ENCODE measurements at places on chromosomes 1 and 21.
A peak's percentile ranks its signal among the peaks of the same experiment; 100 is the strongest.

DNA sequence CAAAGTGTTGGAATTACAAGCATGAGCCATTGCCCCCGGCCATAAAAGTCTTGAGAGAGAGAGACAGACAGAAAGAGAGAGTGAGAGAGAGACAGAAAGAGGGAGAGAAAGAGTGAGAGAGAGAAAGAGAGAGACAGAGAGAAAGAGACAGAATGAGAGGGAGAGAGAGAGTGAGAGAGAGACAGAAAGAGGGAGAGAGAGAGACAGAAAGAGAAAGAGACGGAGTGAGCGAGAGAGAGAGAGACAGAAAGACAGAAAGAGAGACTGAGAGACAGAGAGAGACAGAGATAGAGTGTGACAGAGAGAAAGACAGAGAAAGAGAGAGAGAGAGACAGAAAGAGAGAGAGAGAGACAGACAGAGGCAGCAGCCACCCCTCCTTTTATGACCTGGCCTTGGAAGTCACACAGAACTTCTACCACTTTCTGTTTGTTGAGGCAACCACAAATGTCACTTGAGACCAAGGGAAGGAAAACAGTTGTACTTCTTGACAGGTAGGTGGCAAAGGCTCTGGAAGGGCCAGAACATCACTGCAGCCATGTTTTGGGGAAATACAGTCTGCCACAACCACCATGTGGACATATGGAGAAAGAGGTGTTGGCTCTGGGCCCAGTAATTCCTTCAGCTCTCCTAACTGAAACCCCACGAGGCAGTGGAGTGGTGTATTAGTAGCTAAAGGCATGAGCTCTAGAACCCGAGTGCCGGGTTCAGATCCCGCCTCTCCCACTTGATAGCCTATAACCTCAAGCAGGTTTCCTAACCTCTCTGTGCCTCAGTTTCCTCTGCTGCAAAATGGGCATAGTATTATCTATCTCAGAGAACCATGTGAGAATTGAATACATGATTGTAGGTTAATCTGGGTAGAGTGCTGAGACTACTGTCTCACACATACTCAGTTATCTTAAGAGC is 50.6 kb downstream of the TNFRSF8 start:
- DNase-seq = no peak

GRCh38 chr1:80989455-80989854 is 811.3 kb upstream of the ADGRL2 start:
- no peak for DNase-seq

GRCh38 chr1:14929547-14930246 is 223.8 kb upstream of the TMEM51 start:
- DNase-seq = no peak

DNA sequence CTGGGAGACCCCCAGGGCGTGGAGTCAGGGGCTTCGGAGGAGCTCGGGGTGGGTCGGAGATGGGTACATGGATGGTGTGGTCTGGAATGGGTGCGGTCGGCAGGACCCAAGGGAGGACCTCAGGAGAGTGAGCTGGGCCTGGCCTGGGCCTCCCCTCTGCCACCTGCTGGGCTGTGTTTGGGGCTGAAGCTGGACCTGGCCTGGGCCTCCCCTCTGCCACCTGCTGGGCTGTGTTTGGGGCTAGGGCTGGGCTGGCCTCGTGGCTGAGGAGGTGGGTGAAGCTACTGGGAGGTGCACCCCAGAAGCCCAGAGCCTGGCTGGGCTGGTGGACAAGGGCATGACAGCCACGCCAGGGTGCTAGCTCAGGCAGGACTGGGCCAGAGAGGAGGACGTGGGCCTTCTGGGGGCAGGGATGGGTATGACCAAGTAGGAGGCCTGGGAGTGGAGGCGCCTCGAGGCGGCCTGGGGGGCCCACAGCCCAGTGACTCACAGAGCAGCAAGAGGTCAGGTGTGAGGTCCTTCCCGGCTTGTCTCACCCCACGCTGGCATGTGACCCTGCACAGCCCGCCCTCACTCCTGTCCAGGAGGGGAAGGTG is 14.5 kb downstream of the SAMD11 start:
- DNase-seq = no peak

DNA sequence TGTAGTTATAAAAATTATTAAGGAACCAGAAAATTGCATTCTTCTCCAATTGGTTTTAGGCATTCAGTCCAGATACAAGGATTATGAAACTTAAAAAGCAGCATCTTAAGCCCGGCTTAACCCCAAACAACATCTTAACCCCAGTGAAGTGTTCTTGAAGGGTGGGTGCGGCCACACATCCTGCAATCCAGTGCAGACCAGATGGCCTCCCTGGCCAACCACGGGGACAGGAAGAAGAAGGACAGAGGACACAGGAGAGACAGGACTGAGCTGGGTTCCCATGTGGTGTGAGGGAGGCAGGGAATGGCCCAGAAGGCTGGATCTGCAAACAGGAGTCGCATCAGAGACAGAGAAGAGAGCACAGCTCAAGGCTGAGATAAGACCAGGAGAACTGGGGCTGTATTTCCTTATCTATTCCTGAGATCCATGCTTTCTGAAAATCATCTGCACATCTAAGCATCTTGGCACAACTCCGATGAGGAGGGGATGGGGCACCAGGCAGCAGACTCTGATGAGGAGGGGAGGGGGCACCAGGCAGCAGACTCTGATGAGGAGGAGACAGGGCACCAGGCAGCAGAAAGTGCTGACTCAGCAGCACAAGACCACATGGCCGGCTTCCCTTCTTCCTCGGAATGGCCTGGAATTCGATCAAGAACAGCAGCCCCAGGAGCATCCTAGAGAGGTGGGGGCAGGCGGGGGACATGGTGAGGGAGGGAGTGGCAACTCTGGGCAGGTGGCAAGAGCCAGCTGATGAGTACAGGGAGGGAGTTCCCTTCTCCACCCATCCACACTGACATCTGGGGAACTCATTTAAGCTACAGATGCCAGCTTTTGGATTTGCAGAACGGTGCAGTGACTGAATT is 26.6 kb downstream of the ABCG1 start:
- DNase-seq = no peak

DNA sequence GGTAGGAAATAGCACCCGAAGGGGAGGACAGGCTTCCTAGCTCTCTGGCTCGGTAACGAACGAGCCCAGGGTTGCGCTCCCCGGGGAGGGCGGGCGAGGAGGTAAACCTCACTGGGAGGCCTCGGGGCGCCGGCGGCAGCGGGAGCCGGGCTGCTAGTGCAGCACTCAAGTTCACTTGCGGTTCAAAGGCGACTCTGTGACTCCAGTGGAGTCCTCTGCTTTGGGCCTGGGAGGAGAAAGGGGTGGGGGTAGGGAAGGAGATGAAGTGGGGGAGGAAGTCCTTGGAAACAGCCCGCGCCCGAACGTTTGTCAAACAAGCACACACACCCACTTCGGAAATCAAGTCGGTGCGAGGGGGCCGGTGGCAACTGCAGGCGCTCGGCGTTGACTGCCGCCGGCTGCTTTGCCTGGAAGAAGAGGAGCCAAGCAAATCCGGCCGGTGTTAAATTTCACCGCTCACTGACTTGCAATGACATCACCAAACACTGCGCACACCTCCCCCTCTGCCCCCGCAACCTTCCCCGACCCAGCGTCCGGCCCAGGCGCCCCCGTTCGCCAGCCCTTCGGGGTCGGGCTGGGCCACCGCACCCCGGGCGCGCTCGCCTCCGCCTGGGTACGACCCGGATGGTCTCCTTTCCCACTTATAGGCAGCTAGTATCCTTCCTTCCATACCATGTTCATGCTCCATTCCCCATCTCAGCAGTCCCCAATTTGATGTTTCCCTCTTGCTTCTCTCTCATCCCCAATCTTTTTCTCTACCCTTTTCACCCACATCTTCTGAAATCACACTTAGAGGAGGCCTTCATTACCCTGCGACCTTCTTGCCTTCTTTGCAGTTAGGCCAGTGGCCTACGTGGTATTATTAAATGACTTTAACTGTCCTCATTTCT is at the start of gene COL24A1:
TSS of gene COL24A1 (minus strand) at position 207 of the 890 bp plus-strand sequence. CDS start 376 bp downstream, outside the sequence.
- peak; percentile 76 for DNase-seq

DNA sequence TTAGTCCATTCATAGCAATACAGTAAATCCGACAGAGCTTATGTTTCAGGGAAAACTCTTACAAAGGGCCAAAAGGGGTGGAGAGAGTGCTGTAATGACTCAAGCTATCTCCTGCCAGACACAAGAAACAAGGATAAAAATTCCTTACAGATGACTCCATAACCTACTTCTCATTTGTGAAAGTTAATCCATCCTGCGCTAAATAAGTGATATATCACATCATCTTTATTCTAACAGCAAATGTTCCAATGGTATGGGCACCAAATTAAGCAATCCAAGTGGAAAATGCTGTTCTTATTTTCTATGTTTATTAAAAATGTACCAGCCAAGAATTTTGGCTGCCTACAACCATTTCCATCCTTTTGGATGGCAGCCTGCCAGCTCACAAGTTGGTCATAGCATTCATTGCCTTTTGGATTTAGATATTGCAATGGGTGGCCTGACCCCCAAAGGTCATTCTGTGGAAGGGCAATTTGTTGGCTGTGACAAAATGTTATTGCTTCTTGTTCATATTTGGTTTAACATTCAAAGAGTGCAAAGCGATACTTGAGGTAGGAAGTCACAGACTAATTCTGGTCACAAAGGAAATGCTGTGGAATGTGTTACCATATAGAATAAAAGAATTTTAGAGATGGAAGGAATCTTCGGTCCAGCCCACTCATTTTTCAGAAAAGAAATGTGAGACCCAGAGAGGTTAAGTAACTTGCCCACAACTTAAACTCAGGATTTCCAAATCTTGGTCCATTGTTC is 2.8 kb upstream of the ENAH start:
- DNase-seq = no peak

DNA sequence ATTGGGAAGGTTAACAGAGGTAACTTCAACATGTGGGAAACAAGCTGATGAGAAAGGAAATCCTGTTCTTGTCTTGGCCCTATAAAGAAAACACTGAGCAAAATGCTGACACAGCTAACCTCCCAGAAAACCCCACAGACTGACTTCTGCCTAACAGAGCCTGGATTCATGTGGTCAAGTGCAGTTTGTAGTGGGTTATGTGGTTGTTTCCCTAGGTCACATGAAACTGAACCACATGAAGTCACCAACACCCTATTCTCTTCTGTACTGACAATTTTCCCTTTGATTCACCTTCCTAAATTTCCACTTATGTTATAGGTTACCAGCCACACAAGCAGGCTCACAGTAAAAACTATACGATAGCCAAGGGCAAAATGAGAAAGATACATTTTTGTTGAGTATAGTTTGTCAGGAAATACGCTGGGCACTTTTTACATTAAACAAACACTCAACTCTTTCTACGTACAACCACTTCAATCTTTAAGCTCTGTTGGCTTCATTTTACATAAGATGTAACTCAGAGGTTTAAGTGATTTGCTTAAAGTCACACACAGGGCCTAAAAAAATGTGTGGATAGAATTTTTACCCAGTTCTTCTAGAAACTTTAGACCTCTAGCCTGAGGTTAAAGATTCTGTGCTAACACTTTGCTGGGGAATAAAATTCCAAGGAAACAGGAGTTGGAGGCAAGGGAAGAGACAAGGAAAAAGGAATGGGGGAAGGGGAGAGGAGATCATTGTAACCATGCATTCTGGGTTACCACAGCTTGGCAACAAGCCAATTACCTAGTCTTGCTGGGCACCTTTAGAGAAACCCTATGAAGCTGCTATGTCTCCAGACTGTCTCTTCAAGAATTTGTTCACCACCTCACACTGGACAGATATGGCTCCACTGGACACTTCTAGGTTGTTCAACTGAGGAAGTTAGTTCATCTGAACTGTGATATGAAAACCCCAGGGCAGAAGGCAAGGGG is 601.6 kb upstream of the USP24 start:
- no peak for DNase-seq

DNA sequence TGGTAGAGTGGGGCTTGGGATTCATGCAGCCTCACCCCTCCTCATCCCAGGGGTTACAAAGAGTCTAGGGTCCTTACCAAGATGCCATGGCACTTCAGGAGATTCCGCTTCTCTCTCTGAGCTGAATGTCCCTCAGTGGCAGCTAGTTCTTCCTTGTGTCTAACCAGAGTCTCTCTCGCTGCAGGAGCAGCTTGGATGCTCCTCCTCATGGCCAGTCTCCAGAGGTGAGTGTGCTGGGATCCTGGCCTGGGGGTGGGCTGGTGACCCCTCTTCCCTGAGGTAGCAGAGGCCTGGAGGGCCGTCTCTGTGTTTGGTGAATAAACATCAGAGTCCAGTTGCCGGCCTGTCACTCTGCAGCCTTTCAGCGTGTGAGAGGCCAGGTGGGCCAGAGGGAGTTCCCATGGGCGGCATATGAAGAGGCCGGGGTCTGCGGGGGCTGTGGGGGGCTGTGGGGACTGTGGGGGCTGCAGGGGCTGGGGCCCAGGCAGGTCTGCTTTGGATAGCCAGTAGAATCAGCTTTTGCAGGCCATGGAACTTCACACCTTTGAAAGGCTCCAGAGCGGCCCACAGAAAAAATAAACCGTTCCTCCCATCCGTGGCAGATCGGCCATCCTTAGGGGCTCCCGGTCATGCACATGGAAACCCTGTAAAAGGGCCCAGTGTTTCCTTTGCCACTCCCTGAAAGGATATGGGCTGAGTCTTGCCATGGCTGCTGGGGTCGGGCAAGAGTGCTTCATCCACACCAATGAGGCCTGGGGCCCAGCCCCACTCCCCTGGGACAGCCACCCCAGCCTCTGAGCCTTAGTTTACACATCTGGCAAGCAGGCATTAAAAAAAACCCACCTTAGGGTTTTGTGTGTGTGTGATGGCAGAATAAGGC is 256.4 kb downstream of the FOXD2 start:
- no peak for DNase-seq

- no peak for DNase-seq
These were observed 205.3 kb downstream of the DAB1 start for GRCh38 chr1:57218487-57219079.

DNA sequence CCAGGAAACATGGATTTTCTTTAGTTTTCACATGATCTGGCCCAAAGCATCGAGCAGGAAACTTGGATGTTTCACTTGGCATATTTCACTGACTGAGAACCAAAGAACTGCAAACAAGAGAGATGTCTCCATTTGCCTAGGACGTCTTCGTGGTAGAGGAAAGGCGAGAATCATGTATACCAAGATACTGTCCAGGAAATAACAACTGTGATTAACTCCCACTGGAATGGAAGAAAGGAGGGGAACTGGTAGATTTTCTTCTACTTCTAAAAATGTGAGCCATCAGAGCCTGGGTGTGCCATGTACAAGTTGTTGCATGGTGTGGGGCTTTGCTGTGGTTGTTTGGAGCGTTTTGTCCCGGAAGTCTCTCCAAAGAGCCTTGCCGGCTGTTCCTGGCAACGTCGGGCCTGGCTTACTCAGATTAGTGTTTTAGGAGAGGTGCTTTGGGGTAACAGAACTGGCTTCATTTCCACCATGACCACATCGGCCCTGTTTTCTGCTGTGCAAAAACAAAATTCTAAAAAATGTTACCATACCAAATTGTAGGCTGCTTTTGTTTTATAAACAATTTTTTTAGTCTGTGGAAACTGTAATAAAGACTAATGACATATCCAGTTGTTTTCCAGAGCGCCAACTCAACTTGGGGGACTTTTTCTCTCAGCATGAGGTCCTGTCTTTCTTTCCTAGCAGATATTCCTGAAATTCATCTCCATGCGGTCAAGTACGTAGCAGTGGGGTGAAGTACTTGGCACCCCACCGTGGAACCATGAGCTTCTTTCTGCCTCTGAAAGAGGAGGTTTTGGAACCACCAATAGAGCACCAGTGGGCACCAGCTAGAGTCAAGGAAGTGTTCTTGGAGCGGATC is 118.3 kb downstream of the TM2D1 start:
- DNase-seq = no peak

Measured in left kidney (tissue), 8 donors.